ENCODE measurements at places on chromosomes 1 and 21. TPM values are rescaled to one million over a fixed set of nuclear protein-coding genes. Genes with fewer than 3 reads are reported as not detected.
A peak's percentile ranks its signal among the peaks of the same experiment; 100 is the strongest.

DNA sequence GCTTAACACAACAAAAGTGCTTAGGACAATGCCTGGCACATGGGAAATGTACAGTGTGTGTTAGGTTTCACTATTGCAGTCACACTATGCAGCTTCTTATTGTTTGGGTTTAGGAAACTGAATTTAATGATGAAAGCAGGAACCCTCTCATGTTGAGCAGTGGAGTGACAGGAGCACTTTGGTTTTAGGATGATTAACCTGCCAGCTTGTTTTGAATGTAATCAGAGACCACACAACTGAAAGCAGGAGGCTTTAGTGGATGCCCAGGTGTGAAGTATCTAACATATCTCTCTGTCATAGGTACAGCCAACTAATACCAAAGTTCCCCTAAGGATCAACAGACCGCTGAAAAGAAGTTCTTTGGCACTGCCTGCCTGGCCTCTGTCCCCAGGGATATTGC is 406.9 kb upstream of the USP24 start:
- DNase-seq, result no peak

- DNase-seq, result peak; percentile 85
Observed at GRCh38 chr1:240310226-240310925, 218.7 kb downstream of the FMN2 start.

- no peak for DNase-seq
Observed at GRCh38 chr1:173098117-173098516, 47.4 kb upstream of the TNFSF18 start.

LENEP gene
- total RNA-seq, result not detected

DNA sequence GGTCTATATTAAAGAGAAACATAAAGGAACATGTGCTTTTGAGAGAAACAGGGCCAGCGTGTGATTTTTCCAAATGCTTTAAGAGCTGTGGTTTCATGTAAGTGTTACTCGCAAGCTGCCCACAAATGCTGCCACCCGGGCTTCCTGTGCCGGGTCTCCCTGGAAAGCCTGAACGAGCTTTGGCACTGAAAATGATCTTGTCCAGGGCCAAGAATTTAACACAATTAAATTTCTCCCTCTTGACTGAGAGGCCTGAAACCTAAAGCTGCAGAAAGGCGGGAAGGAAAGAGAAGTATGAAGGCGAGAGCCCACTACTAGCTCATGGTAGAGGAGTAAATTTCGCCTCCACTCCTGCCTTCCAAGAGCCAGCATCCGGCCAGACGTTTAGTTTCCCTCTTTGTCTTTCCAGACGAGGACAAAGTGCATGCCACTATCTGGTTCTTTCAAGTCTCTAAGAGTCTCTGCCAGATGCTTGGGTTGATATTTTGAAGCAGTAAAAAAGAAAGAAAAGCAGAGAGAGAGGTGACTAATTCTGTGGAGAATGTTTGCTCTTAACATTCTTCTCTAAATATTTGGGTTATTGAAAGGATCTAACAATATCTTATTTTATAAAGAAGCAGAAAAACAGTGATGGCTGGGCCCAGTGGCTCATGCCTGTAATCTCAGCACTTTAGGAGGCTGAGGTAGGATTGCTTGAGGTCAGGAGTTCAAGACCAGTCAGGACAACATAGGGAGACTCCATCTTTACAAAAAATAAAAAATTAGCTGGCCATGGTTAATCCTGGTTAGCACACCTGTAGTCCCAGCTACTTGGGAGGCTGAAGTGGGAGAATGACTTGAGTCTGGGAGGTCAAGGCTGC is 100.0 kb upstream of the HNRNPU start:
- peak; percentile 90 for DNase-seq

GRCh38 chr1:111831153-111831552 is 75.5 kb downstream of the DDX20 start:
- DNase-seq, result no peak

DNA sequence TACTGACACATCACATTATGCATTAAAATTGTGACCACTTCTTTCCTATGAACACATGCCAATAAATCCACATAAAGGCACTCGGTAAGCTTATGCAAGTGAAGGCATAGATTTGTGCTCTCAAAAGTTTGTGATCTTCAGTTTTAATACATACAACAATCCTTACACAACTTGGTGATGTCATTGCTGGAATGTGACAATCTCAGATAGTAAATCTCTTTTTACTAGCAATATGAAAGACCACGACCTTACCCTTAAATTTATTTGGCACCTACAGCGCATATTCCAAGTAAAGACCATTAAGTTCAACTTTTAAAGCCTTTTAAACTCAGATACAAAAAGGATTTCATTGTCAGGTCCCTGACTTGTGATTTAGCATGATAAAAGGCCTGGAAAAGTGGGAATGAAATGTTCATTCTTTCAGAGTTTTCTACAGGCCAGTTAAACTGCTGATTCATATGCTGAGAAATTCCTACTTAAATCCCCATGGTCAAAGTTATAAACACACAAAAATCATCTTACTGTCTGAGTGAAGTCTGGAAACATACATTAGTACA is 157.4 kb downstream of the SIPA1L2 start:
- DNase-seq, result peak; percentile 83

DNA sequence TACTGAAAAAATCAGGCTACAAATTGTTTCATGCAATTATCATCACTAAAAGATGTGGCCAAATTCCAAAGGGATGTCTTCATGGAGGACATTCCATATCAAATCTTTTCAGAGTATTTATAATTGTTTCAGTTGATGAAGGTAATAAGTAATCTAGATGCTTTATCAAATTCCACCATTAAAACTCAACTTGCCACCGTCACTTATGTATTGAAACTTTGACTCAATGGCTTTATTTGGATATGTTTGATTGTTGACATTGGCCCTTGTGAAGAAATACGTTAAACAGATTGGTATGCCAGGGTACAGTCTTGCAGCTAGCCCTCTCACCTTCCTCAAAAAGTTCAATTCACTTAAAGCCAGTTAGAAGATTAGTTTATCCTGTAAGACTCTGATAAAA is 32.2 kb upstream of the PALMD start:
- DNase-seq, result peak; percentile 50

DNA sequence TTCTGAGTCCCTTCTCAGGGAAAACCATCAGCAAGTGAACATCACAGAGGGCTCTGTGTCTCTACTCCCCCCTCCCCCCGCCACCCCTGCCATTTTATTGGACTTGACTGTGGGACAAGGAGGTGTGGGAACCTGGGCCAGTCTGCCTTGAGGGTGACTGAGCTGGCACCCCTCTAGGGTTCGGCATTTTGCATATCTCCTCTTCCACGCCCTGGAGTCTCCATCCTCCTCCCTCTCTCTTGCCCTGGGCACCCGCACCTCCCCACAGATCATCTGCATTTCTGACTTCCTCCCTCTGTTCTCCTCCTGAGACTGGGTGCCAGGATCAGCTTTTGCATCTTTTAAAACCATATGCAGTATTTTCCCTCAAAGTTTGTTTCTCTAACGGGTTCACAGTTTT is 107.1 kb upstream of the ERRFI1 start:
- no peak for DNase-seq

- no peak for DNase-seq
Observed at GRCh38 chr1:155931332-155932038, 2.7 kb downstream of the KHDC4 start.

CHAF1B gene
- total RNA-seq, result 4.7 TPM

DNA sequence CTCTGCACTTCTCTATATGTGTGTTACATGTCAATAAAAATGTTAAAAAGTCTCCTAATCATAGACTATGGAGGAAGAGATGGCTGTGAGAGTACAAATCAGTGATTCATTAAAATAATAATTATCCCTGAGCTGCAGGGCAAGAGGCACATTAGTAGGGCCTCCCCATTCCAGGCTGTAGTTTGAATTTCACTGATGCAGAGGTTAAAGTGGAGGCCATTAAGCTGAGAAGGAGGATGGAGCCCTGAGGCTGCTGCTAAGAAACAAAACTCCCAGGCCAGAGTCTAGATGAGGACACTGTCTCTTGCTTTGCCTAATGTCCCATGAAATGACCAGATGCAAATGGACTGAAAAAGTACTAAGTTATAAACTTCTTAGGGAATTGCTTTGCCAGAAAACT is 89.1 kb upstream of the WDR26 start:
- DNase-seq, result no peak

GRCh38 chr1:228208831-228209551 is 1.1 kb downstream of the OBSCN start:
- DNase-seq, result no peak

DNA sequence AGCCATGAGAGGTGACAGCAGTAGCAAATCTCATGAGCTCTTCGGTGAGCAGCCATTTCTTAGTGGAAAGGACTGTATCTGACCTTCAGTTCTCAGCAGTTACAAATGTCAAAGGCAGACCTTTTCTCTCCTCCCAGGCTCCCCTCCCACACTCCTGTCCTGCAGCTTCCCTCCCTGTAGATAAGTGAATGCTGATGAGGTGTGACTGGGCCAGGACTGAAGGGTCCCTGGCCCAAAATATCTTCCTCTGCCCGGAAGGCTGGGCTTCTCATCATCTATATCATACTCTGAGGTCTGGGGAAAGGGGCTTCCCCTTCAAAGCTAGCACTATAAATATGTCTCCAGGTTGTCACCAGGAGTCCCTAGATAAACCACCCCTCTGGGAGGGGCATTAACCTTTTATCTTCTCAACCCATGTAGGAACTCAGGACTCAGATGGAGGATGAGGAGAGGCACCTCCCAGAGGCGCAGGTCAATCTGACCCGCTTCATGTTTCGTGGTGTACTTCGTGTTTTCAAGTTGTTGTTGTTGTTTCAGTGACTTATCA is 3.6 kb upstream of the ADAMTSL4 start:
- DNase-seq, result no peak

BPNT1 gene
- 31.9 TPM for total RNA-seq

GRCh38 chr1:200873671-200874397 is 1.1 kb downstream of the GPR25 start:
- DNase-seq, result no peak

DNA sequence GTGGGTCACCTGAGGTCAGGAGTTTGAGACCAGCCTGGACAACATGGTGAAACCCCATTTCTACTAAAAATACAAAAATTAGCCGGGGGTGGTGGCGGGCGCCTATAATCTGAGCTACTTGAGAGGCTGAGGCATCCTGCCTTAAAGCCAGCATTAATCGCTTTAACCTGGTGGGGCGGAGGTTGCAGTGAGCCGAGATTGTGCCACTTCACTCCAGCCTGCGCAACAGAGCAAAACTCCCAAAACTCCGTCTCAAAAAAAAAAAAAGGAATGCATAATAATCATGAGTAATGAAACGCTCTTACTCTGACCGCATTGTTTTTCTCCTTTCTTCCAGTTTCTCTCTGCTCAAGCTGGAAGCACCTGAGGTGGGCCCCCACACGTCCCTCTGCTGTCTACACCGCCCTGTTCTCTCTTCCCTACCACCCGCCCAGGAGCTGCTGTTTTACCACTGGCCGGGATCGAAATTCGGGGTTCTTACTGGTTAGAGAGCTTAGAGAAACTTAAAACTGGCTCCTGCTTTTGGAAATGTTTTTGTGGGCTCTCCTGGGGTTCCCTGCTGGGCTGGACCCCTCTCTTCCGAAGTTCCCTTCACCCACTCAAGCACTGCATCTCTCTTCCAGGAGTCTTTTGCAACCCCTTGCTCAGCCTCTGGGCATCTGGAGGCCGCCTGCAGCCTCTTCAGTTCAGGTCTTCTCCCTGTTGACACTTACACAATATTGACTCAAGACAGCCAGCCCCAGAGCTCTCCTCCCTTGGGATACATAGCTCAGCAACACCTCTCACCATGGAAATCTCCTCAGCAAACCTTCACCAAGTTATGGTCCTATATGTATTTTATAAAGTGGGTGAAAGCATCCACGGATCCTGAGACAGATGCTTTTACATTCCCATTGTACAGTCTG is 62.5 kb downstream of the FAM163A start:
- DNase-seq, result no peak

DNA sequence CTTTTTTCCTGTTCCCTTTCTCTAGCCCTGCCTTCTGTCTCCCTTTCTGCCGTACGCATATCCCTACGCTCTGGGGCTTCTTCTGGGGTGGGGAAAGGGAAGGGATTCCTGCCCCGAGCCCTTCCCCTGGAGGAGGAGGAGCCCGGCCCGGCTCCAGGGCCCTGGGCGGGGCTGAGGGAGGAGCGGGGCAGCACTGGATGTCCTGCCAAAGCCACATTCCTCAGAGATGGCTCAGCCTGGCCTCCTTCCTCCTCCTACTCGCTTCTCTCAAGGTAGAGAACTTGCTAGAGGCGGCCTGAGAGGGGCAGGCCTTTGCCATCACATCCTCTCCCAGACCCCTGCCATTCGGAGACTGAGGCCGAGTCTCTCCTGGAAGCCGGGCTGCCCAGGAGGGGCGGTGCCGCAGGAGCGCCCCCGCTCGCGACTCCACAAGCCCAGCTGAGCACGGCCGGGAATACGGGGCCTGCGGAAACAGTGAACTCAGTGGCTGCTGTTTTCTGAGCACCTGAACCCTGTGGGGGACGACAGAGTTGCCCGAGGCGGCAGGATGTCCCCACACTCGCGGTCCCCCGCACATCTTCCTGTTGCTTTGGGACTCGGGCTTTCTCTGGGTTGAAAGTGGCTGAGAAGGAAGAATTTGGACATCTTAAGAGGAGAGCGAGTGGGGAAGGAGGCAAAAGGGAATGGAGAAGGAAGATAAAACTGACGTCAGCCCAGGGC is 12.2 kb downstream of the ADAMTSL4 start:
- peak; percentile 99 for DNase-seq

SLC25A34 gene
- under 0.01 TPM for total RNA-seq

DNA sequence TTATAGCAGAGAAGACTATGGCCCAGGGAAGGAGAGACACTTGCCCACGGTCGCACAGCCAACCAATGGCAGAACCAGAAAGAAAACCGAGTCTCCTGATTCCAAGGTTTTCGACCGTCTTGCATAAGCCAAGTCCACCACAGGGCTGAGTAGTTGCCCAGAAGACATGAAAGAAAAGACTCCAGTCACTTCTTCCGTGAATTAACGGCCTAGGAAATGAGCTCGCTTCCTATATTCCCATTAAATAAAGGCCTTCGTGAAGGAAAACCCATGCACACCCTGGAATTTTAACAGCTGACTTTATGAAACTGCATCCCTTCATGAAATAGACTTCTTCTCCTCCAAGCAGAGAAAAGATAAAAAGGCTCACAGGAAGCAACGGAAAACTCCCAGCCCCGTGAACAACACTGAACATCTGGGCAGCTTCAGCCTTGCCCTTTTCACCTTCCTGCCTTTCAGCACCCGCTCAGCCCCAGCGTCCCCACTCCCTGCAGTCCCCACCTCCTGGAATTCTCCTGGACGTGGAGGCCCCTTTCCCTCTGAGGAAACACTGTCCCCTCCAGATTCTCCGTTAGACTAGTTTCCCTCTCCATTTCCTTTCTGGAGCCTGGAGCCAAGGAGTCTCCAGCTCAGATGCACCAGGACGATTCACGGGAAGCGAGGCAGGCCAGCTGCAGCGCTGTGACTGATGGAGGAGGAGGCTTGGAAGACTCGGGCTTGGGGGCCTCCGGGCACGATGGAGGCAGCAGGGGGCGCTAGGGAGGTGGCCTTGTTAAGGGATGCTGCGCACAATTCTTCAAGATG is 2.7 kb upstream of the MYOC start:
- DNase-seq, result peak; percentile 48

RRP1 gene
- 18.3 TPM for total RNA-seq

GRCh38 chr1:184352776-184353175 is 34.1 kb upstream of the C1orf21 start:
- DNase-seq, result no peak

GRCh38 chr1:19006000-19006399 is 49.5 kb upstream of the IFFO2 start:
- DNase-seq, result no peak

IPO9 gene
- total RNA-seq, result 14.0 TPM

All from IMR-90 (cell line).